ENCODE measurements at places on chromosomes 7 and 10. TPM values are rescaled to one million over a fixed set of nuclear protein-coding genes. Genes with fewer than 3 reads are reported as not detected.

Gene ALDH18A1
- 132 TPM for total RNA-seq

Gene GPR15LG
- total RNA-seq, result not detected

Gene PRSS58
- total RNA-seq, result not detected

Gene LRRD1
- not detected for total RNA-seq

Gene MCM10
- 35.9 TPM for total RNA-seq

DNA sequence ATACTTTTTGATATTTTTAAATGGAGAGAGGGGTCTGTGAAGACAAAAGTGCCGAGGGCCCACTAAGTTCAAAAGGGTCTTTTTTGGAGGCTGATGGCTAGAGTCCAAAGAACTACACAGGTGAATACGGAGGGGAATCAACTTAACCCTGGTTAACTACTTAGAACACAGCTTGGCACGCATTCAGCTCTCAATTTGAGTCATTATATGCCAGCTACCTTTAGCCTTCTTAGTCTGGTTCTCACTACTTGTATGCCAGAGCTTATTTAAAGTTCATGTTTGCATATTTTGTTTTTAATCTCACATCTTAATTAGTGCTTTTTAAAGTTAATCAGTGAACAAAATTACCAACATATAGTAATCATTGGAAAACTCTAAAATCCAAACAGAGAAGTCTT is 80.8 kb downstream of the VWDE start:
- no peak overlapping the region for H3K4me3 ChIP-seq
- H3K36me3 ChIP-seq, result no peaks in the 10 kb centered on the region
- no peak for DNase-seq
- H3K27ac ChIP-seq, result no peak overlapping the region
- H3K4me1 ChIP-seq, result peaks cover 2% of the 10 kb centered on the region

GRCh38 chr10:29751684-29752083 is 116.9 kb upstream of the SVIL start:
- no peak overlapping the region for H3K4me3 ChIP-seq
- no peak for DNase-seq
- H3K27me3 ChIP-seq, result no peaks in the 10 kb centered on the region
- no peaks in the 10 kb centered on the region for H3K36me3 ChIP-seq
- H3K27ac ChIP-seq, result no peak overlapping the region

GRCh38 chr10:1526436-1527055 is 210.8 kb downstream of the ADARB2 start:
- H3K27ac ChIP-seq, result no peak overlapping the region
- no peak overlapping the region for H3K4me3 ChIP-seq
- peaks cover 2% of the 10 kb centered on the region for H3K4me1 ChIP-seq
- no peaks in the 10 kb centered on the region for H3K36me3 ChIP-seq
- H3K27me3 ChIP-seq, result no peaks in the 10 kb centered on the region
- no peak for DNase-seq

DNA sequence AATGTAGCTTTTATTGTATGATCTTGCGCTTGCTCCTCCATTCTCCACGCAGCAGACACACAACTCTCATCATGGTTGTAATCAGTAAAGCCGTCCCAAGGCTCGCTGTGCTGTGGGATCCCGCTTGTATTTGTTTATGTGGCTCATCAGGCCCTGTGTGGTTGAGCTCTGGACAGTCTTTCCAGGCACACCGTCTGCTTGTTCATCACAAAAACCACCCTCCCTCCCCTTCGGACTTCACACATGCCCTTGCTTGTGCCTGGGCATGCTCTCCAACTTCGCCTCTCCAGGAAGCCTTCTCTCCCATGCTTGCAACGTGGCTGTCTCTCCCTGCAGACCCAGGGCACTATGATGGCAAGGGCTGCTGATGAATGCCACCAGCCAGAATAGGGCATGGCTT is 62.4 kb downstream of the HK1 start:
- no peak overlapping the region for H3K27ac ChIP-seq
- no peak for DNase-seq
- no peak overlapping the region for H3K4me3 ChIP-seq
- H3K27me3 ChIP-seq, result no peaks in the 10 kb centered on the region
- H3K36me3 ChIP-seq, result no peaks in the 10 kb centered on the region
- no peaks in the 10 kb centered on the region for H3K4me1 ChIP-seq

- H3K27ac ChIP-seq, result no peak overlapping the region
- peaks cover 23% of the 10 kb centered on the region for H3K27me3 ChIP-seq
- peak; percentile 78 for DNase-seq
- H3K4me1 ChIP-seq, result no peaks in the 10 kb centered on the region
- no peaks in the 10 kb centered on the region for H3K36me3 ChIP-seq
Observed at GRCh38 chr7:156616269-156617202, 24.0 kb upstream of the RNF32 start.

DNA sequence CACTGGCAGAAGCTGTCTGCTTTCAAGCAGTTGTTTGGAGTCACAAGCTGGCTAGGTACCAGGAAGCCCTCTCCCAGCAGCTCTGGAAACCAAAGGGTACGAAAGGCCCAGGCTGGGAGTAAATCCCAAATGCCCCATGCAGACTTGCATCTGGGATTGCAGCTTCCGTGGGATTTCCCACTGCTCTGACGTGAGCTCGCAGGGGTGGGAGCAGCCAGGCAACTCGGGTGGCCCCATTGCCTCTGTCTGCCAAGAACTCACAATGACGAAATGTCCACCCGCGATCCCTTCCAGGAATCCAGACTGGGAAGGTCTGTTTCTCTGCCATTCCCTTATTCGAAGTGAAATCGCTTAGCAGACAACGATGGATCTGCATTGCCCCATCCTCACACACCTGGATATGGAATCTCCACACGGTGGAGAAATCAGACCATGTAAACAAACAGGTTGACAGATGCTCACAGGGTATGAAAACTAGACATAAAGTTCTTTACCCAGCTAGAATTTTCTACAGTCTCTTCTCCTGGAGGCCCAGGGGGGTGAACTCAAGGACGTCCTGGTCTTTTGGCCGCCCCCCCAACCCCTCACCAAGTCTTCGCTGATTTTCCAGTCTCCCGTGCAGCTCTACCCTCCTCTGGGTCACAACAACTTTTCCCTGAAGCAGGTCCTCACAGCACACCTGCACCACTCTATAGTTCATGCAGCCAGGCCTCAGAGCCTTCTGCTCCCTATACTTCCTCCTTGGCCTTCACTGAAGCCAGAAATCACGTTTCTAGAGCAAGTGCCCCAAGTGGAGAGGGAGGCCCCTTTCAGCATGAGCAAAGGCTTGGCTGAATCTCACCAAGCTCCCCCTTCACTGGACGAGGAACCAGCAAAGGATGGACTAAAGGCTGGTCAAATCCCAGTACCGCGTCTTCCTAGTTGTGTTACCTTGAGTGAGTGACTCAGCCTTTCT is 20.0 kb downstream of the SH3PXD2A start:
- H3K4me1 ChIP-seq, result peaks cover 53% of the 10 kb centered on the region
- no peak overlapping the region for H3K27ac ChIP-seq
- no peaks in the 10 kb centered on the region for H3K36me3 ChIP-seq
- no peak overlapping the region for H3K4me3 ChIP-seq

DNA sequence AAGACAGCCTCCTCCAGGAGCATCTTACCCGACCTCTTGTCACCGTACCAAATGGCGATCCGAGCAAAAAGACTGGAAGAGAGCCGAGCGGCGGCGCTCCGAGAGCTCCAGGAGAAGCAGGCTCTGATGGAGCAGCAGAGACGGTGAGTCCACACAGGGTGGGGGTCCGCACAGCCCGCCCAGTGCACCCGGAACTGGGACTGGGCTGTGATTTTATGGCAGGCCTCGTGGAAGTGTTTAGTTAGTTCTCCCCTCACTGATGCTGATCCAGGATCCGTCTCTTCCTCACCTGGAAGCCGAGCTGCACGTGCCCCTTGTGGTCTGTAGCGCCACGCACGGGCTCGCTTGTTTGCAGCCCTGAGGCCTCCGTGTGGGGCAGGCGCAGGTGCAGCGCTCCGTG is 19.6 kb downstream of the LRRC27 start:
- no peaks in the 10 kb centered on the region for H3K4me1 ChIP-seq
- peak; percentile 56 for DNase-seq
- H3K27ac ChIP-seq, result no peak overlapping the region
- H3K27me3 ChIP-seq, result no peaks in the 10 kb centered on the region
- no peak overlapping the region for H3K4me3 ChIP-seq

DNA sequence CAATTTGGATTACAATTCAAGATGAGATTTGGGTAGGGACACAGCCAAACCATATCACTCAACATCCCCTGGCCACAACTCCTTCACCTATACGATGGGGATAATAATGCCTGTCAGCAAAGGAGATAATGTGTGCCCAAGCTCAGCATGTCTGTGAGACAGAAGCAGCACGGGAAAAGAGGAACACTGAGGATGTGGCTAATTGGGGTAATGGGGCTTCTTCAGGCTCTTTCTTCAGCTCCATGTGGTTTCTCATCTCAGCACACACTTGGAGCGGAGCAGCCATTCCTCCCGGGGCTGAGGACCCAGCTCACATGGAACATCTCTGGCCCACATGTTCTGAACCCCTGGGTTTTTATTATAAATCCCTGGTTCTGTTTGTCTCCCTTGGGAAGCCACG is 136.0 kb upstream of the NAMPT start:
- no peak overlapping the region for H3K4me3 ChIP-seq
- H3K4me1 ChIP-seq, result peaks cover 7% of the 10 kb centered on the region
- H3K36me3 ChIP-seq, result no peaks in the 10 kb centered on the region
- no peaks in the 10 kb centered on the region for H3K27me3 ChIP-seq
- no peak overlapping the region for H3K27ac ChIP-seq

GRCh38 chr7:103766660-103767059 is 222.8 kb downstream of the RELN start:
- DNase-seq, result no peak
- no peak overlapping the region for H3K4me3 ChIP-seq
- no peaks in the 10 kb centered on the region for H3K27me3 ChIP-seq
- no peaks in the 10 kb centered on the region for H3K36me3 ChIP-seq
- H3K27ac ChIP-seq, result peak overlapping the region; percentile 34

GRCh38 chr10:30789806-30790205 is 160.3 kb upstream of the LYZL2 start:
- H3K27me3 ChIP-seq, result peaks cover 40% of the 10 kb centered on the region
- H3K36me3 ChIP-seq, result no peaks in the 10 kb centered on the region
- no peak for DNase-seq
- no peak overlapping the region for H3K27ac ChIP-seq

DNA sequence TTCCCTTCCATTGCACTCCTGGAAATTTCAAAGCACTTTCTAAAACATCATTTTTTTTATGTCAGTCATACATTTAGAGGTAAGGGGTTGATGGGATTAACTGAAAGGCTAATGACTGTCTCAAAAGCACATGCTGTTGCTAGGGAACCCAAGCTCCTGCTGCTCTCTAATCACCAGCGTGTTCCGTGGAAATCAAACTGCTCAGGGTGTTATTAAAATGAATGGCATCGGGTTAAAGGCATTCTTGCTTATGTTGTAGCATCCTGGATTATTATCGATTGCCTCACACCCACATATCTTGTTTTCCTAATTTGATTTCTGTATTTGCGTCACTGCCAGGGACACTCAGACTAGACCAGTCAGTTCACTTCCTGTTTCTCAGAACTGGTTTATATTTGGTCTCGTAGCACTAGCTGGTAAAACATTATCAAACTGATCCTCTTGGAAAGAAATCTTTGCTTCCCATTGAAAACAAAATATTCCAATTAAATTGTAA is 216.5 kb upstream of the MKLN1 start:
- no peak overlapping the region for H3K27ac ChIP-seq
- no peaks in the 10 kb centered on the region for H3K36me3 ChIP-seq
- DNase-seq, result no peak
- H3K4me3 ChIP-seq, result peak overlapping the region; percentile 77
- H3K27me3 ChIP-seq, result peaks cover 21% of the 10 kb centered on the region

Data from endodermal cell (in vitro differentiated cells).